ENCODE measurements at places on chromosomes 13 and 19. TPM values are rescaled to one million over a fixed set of nuclear protein-coding genes. Genes with fewer than 3 reads are reported as not detected.

GRCh38 chr13:49307365-49307764 is 59.6 kb downstream of the CDADC1 start:
- H3K27me3 ChIP-seq: no peaks in the 10 kb centered on the region
- no peak overlapping the region for H3K4me3 ChIP-seq
- peaks cover 89% of the 10 kb centered on the region for H3K4me1 ChIP-seq
- DNase-seq: no peak
- peaks cover 16% of the 10 kb centered on the region for H3K36me3 ChIP-seq

- DNase-seq: no peak
- H3K36me3 ChIP-seq: peaks cover 25% of the 10 kb centered on the region
- no peaks in the 10 kb centered on the region for H3K27me3 ChIP-seq
- peaks cover 58% of the 10 kb centered on the region for H3K4me1 ChIP-seq
These were observed 2.3 kb downstream of the ERF start for GRCh38 chr19:42252365-42253244.

- peaks cover 4% of the 10 kb centered on the region for H3K4me1 ChIP-seq
- peak; percentile 56 for DNase-seq
- no peak overlapping the region for H3K27ac ChIP-seq
- peak overlapping the region; percentile 43 for H3K4me3 ChIP-seq
These were observed 420.4 kb upstream of the GPC6 start for GRCh38 chr13:92806215-92806614.

Gene XAB2
- 55.4 TPM for total RNA-seq

DNA sequence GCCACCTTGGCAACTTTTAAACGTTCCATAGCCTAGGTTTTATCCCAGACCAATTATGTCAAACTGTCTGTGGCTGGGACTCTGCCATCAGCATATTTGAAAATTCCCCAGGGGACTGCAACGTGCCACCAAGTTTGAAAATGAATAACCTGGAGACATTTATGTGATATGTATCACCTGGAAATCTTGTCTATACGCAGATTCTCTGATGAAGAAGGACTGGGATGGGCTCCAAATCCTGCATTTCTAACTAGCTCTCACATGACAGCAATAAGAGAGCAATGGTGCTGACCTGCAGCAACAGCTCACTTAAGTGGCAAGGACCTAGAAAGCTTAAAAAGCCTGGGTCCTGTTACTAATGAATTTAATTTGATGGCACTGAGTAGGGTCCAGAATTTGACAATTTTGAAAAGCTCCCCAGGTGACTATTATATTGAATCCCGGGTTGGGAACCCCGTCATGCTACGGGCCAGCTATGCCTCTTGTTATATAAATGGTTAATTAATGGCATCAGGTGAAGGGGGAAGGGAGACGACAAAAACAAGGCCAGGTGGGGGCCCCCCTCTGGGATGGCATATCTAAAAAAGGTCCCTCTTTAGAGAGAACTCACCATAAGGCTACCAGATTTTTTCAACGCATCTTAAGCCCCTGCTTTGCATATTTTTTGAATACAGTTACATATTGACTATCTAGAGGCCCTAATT is 213.7 kb downstream of the ZIC5 start:
- no peak for DNase-seq
- no peak overlapping the region for H3K4me3 ChIP-seq
- H3K27me3 ChIP-seq: no peaks in the 10 kb centered on the region

GRCh38 chr13:80497439-80497838 is 156.5 kb upstream of the SPRY2 start:
- no peaks in the 10 kb centered on the region for H3K4me1 ChIP-seq
- no peaks in the 10 kb centered on the region for H3K36me3 ChIP-seq
- DNase-seq: no peak
- no peaks in the 10 kb centered on the region for H3K27me3 ChIP-seq
- H3K4me3 ChIP-seq: no peak overlapping the region
- H3K27ac ChIP-seq: no peak overlapping the region

Gene TSC22D1
- total RNA-seq: 127 TPM

GRCh38 chr19:48351341-48351752 is 12.4 kb downstream of the TMEM143 start:
- H3K4me3 ChIP-seq: no peak overlapping the region
- H3K4me1 ChIP-seq: no peaks in the 10 kb centered on the region
- H3K36me3 ChIP-seq: no peaks in the 10 kb centered on the region
- DNase-seq: peak; percentile 81

DNA sequence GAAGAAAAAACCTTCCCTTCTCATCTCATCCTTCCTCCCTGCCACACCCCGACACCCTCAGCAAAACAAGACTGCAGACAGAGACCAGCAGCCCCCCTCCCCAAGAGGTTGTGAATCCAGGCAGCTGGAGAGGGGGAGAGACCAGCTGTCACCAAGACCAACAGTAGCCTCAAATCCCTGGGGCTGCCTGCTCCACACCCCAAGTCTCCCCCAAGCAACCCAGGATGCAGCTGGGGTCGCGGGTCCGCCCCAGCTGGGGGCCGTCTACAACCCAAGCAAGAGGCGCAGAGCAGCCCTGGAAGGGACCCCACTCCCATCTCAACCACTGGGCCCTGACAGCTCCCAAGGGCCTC is 7.1 kb downstream of the KLF16 start:
- peaks cover 19% of the 10 kb centered on the region for H3K27me3 ChIP-seq
- peaks cover 92% of the 10 kb centered on the region for H3K4me1 ChIP-seq
- H3K4me3 ChIP-seq: peak overlapping the region; percentile 51
- peak overlapping the region; percentile 93 for H3K27ac ChIP-seq
- H3K36me3 ChIP-seq: no peaks in the 10 kb centered on the region
- DNase-seq: peak; percentile 65

Gene MAP3K10
- total RNA-seq: 22.3 TPM

DNA sequence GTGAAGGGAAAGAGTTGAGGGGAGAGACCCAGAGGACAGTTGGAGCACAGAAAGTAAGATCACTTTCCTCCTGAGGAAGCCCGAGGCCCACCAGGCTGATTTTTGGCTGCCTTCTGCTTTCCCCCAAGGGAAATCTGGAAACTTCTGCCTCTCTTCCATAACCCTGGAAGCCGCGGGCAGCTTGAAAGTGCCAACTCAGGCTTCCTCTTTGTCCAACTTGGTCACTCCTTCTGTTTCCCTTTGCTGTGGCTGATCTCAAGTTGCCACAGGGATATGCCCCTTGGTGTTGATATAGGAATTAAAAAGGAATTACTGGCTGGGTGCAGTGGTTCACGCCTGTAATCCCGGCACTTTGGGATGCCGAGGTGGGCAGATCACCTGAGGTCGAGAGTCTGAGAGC is 5.7 kb upstream of the CD70 start:
- no peaks in the 10 kb centered on the region for H3K4me1 ChIP-seq
- H3K27ac ChIP-seq: no peak overlapping the region
- no peak overlapping the region for H3K4me3 ChIP-seq
- H3K36me3 ChIP-seq: no peaks in the 10 kb centered on the region
- peaks cover 9% of the 10 kb centered on the region for H3K27me3 ChIP-seq
- DNase-seq: no peak

Gene SBSN
- not detected for total RNA-seq

Gene ADGRE3
- not detected for total RNA-seq

GRCh38 chr19:10896851-10897526 is 25.6 kb downstream of the CARM1 start:
- no peak overlapping the region for H3K27ac ChIP-seq
- no peaks in the 10 kb centered on the region for H3K36me3 ChIP-seq
- no peak overlapping the region for H3K4me3 ChIP-seq
- no peaks in the 10 kb centered on the region for H3K27me3 ChIP-seq
- peaks cover 66% of the 10 kb centered on the region for H3K4me1 ChIP-seq

DNA sequence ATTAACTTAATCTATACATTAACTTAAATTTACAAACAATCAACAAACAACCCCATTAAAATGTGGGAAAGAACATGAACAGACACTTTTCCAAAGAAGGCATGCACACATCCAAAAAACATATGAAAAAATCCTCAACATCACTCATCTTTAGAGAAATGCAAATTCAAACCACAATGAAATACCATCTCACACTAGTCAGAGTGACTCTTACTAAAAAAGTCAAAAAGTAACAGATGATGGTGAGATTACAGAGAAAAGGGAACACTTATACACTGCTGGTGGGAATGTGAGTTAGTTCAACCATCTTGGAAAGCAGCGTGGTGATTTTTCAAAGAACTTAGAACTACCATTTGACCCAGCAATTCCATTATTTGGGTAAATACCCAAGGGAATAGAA is 759.2 kb upstream of the SLITRK1 start:
- no peak overlapping the region for H3K27ac ChIP-seq
- H3K36me3 ChIP-seq: no peaks in the 10 kb centered on the region
- H3K4me3 ChIP-seq: no peak overlapping the region
- no peaks in the 10 kb centered on the region for H3K27me3 ChIP-seq

Gene KPNA3
- total RNA-seq: 33.0 TPM

DNA sequence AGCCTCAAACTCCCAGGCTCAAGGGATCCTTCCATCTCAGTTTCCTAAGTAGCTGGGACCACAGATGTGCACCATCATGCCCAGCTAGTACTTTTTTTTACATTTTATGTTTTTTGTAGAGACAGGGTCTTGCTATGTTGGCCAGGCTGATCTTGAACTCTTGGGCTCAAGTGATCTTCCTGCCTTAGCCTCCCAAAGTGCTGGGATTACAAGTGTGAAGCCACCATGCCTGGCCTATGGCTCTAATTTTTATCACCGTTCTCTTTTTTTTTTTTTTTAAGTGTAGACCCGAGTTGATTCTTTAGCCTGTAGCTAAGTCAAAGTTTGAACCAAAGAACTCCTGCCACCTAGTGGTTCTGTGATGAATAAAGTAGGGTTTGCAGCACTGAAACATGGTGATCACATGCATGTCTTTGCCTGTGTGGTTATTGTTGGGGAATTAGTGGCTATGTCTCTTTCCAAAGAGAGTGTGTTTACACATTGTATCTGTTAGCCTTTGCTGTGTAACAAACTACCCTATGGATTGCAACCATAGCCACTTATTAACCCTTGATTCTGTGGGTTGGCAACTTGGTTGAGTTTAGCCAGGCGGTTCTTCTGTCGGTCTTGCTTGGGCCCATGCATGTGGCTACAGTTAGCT is 11.6 kb downstream of the NFILZ start:
- no peak overlapping the region for H3K4me3 ChIP-seq
- no peaks in the 10 kb centered on the region for H3K4me1 ChIP-seq
- H3K27ac ChIP-seq: no peak overlapping the region

Gene IGFL1
- total RNA-seq: not detected

Gene ADGRE1
- total RNA-seq: 0.37 TPM

Gene DHRS12
- total RNA-seq: 4.2 TPM

DNA sequence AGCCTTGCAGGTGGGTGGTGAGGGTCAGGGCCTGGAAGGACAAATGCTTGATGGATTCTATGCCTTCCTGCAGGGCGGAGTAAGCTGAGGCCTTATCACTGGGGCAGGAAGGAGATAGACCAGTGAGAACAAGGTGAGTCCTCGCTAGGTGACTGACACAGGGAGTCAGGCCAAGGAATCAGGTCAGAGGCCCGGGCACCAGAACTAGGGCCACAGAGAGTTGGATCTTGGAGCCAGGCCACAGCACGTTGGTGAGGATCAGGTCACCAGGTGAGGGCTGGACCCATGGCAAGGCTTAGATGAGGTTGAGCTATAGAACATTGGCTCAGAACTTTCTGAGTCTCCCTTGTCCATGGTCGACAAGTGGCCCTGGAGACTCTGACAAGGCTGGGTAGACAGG is 328.2 kb downstream of the FOXO1 start:
- H3K4me1 ChIP-seq: peaks cover 13% of the 10 kb centered on the region
- no peaks in the 10 kb centered on the region for H3K27me3 ChIP-seq
- no peak for DNase-seq
- H3K27ac ChIP-seq: no peak overlapping the region
- H3K4me3 ChIP-seq: no peak overlapping the region
- no peaks in the 10 kb centered on the region for H3K36me3 ChIP-seq

GRCh38 chr13:81207636-81208035 is 866.7 kb upstream of the SPRY2 start:
- H3K27me3 ChIP-seq: no peaks in the 10 kb centered on the region
- no peak overlapping the region for H3K27ac ChIP-seq
- H3K36me3 ChIP-seq: no peaks in the 10 kb centered on the region
- DNase-seq: no peak
- H3K4me3 ChIP-seq: no peak overlapping the region
- no peaks in the 10 kb centered on the region for H3K4me1 ChIP-seq

DNA sequence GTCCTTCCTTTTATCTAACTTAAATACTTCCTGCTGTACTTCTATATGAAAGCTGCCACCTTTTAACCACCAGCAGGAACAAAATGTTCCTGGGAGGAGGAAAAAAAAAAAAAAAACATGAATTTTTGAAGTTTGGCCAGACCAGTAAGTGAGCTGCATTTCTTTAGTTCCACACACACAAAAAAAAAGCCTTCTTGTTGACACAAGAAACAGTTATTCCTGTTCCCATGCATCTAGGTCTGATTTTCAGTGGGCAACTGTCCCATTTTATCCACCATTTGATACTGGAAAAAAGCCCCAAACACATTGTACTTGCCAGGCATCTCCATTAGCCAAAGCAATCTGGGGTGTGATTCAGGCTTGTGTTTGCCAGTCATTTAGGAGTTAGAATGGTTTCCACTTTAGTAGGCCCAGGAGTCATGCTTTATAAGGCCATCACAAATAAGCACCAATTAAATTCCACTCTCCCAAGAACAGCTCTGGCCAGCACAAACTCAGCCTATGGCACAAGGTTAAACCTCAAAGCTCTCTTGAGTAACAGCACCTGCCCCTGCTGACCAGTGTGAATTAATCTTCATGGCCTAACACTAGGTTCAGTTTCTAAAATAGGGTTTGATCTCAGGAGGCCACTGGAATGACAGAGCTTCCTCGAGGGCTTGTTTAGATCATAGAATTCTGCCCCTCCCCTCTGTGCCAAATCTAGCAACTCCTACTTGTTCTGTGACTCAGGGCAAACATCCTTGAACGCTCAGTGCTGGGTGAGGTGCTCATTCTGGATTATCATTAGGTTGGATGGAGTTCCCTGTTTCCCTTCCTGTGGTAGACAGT is 67.1 kb downstream of the NUFIP1 start:
- peak overlapping the region; percentile 91 for H3K27ac ChIP-seq
- DNase-seq: peak; percentile 64
- H3K4me3 ChIP-seq: no peak overlapping the region

GRCh38 chr13:65857942-65858565 is 1372.1 kb downstream of the PCDH9 start:
- no peaks in the 10 kb centered on the region for H3K4me1 ChIP-seq
- no peak overlapping the region for H3K4me3 ChIP-seq
- H3K27ac ChIP-seq: no peak overlapping the region
- no peak for DNase-seq

- DNase-seq: no peak
- H3K36me3 ChIP-seq: no peaks in the 10 kb centered on the region
- H3K4me3 ChIP-seq: no peak overlapping the region
These were observed 439.5 kb downstream of the FGF9 start for GRCh38 chr13:22110368-22110767.

- no peaks in the 10 kb centered on the region for H3K27me3 ChIP-seq
- peaks cover 13% of the 10 kb centered on the region for H3K36me3 ChIP-seq
- peak overlapping the region; percentile 100 for H3K27ac ChIP-seq
These were observed 459 bp downstream of the MIDN start for GRCh38 chr19:1248786-1249297.

GRCh38 chr19:12578641-12579040 is 27.4 kb upstream of the ZNF564 start:
- no peak overlapping the region for H3K27ac ChIP-seq
- H3K27me3 ChIP-seq: no peaks in the 10 kb centered on the region
- H3K36me3 ChIP-seq: peaks cover 62% of the 10 kb centered on the region
- no peaks in the 10 kb centered on the region for H3K4me1 ChIP-seq
- no peak for DNase-seq
- H3K4me3 ChIP-seq: no peak overlapping the region

Gene SLC17A7
- total RNA-seq: 1.8 TPM

All from stomach (tissue), 19 donors.